ENCODE measurements at places on chromosomes 7 and 10.
A peak's percentile ranks its signal among the peaks of the same experiment; 100 is the strongest.

DNA sequence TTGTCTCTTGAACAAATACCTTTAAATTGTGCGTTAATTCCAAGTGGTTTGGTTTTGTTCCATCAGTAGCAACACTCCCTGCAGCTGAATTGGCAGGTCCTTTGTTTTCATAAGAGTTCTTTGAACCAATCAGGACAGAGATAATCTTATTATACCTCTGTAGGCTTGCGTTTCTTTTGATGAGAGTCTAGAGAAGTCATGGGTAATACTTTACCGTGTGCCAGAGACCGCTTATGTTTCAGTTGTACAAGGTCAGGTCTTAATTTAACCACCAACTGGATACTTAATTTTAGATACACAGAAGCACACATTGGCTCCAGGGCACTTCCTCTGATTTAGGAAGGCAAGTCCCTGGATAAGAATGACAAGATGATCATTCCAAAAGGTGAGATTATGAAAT, at the start of gene ASB15:
TSS of gene ASB15 (plus strand) at position 292 of the 400 bp plus-strand sequence. CDS start 12,682 bp downstream, outside the sequence.
- DNase-seq, result no peak

DNA sequence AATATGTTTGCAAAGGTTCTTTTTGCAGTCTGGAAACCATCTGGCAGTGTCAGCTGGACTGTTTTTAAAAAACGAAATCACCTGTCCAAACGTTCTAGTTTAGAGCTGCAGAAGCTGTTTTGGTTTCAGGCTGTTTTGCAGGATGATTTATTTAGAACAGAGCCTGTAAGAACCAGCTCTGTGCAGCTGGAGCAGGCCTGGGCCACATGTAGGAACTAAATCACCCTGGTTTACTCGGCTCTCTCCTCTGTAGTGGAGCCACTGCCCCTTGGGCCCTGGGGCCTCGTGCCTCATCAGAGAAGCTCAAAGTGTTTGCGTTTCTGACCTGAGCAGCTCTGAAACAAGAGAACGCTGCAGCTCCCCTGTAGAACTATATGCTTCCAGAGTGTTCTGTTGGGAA, 142.5 kb downstream of the ACTR3B start:
- DNase-seq, result no peak

DNA sequence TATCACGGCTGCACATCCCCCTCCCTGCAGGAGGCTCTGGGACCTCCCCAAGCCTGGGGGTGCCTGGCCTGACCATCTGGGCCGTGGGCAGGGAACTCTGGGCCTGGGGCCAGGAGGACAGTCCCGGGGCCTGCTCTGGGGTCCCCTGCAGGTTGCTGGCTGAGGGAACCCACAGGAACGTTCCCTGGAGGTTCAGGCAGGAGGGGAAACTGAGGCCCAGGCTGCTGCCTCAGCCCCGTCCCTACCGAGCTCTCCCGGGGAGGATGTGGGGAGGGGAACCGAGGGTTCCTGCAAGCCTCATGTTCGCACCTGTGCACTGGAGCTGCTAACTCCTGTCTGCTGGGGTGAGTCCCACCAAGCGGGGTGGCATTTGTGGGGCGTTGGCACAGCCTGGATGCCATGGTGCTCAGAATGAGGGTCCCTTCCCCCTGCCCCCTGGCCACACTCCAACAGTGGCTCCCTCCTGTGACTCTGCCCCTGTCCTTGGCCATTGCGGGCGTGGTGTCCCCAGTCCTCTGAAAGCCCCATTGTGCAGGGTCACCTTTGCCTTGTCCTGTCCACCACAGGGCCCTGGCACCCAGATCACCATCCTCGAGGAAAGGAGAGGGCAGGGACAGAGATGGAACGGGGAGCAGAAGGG, 9.4 kb downstream of the ELFN1 start:
- no peak for DNase-seq

DNA sequence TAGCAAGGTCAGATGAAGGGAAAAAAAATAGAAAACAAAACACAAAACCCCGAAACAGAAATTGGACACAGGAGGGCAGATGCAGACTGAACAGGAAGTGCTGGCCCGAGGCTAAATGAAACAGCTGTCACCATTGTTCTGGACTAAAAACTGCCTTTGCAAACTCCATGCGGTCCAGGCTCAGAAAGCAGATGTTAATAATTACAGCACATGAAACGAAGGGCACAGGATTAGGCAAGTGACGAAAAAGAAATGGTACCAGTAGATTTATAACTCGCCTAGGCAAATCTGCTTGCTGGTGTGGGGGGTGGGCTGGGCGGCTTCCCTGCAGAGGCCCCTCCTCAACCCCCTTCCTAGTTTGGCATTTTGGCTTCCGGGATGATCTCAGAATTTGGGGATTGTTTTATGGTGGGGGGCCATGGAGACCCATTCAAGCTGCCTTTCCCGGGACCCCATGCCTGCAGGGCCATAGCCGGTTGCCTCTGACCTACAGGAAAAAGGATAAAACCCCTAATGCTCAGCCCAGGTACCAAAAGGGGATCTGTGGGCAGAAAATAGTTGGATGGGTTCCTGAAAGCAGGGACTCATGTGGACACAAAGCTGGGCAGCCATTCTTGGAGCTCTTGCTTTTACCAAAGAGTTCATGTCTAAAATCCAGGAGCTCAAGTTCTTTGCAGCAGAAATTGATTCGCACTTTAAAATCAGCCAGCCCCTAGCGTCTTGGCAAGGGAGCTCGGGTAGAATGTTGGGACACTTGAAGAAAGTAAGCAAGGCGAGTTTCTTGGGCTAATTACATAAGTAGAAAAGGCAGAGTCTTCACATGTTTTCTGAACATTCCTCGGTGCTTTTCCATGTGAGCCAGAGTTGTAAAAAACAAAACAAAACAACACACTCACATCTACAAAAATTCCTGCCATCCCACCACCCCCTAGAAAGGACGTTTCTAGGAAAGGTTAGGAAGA, 39.0 kb upstream of the EMX2 start:
- no peak for DNase-seq

GRCh38 chr7:41688906-41689305, 14.0 kb downstream of the INHBA start:
- no peak for DNase-seq

GRCh38 chr7:96970739-96971138, 34.6 kb upstream of the DLX6 start:
- DNase-seq, result no peak

DNA sequence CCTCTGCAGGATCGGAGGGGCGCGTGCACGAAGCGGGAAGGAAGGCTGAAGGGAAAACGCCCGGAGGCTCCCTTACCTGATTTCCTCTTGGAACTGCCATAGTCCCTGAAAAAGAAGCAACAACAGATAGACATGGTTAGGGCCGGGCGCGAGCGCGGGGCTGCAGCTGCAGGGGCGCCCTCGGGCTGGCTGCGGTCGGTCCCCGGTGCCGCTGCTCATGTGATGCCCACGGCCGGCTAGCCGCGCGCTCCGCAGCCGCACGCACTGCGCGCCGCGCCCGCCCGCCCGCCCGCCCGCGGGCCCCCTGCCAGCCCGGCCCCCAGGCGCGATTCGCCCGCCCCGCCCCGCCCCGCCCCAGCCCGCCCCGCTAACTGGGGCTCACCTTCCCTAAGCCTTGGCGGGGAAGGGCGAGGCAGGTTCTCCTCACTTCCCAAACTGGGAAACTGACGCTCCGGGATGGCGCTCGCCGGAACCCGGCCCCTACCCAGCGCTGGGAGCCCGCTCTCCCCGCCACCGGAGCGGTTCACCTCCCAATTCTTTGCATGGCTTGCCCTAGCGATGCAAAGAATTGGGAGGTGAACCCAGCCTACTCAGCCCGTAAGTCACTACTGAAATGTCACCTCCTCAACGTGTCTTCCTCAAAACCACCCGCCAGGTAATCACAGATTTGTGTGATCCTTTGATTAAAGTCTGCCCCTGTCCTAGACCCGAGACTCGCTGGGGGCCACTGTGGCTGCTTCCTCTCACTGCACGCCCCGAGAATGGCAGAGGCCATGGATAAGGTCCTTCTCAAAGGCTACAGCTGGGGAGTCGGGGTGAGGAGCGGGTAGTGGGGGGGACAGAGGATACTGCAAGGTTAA, 162.2 kb downstream of the SH3PXD2A start:
- peak; percentile 34 for DNase-seq
